ENCODE measurements at places on chromosomes 6 and 20.

- DNase-seq, result no peak
- no peak overlapping the region for H3K4me3 ChIP-seq
- H3K4me1 ChIP-seq, result no peaks in the 10 kb centered on the region
- H3K27me3 ChIP-seq, result no peaks in the 10 kb centered on the region
Measured at GRCh38 chr6:88611721-88612120, 351.7 kb downstream of the RNGTT start.

- H3K36me3 ChIP-seq, result peaks cover 30% of the 10 kb centered on the region
- H3K27me3 ChIP-seq, result no peaks in the 10 kb centered on the region
- DNase-seq, result no peak
Measured at GRCh38 chr20:4183361-4183760, 168.0 kb upstream of the RNF24 start.

GRCh38 chr6:167697316-167697715 lies 129.4 kb upstream of the AFDN start:
- H3K27me3 ChIP-seq, result peaks cover 13% of the 10 kb centered on the region
- H3K36me3 ChIP-seq, result no peaks in the 10 kb centered on the region
- no peak for DNase-seq
- no peak overlapping the region for H3K4me3 ChIP-seq
- H3K27ac ChIP-seq, result no peak overlapping the region
- peaks cover 35% of the 10 kb centered on the region for H3K4me1 ChIP-seq

DNA sequence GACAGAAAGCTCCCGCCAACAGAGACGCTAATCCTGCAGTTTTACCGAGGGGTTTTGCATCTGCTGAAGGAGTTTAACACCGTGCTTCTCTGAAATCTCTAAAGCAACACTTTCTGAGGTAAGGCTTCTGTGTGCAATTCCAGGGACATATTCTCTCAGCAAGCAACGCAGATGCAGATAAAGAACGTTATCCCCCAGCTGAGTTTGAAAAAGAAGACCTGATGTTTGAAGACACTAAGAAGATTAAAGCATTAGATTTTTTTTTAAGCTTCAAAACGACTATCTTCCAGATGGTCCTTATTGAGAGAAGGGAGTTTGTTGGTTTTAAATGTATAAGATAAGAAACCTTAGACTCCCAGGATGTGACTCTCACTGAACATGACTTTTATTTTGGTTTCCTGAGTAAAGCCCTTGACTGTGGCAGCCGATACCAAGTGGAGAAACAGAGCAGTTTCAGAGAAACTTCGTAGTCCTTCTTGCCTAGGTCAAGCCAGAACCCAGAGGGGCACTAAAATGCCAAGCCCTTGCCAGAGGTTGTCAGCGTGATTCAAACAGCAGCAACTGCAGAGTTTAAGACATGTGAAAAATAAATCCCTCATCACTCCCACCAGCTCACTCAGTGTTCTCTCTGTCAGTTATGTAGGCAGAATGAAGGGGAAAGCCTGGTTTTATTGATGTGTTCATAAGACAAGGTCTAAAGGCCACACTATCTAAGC lies 353.3 kb upstream of the CNR1 start:
- H3K4me3 ChIP-seq, result no peak overlapping the region
- H3K4me1 ChIP-seq, result no peaks in the 10 kb centered on the region
- H3K27ac ChIP-seq, result peak overlapping the region; percentile 32
- no peak for DNase-seq
- H3K36me3 ChIP-seq, result no peaks in the 10 kb centered on the region

- no peak for DNase-seq
- H3K4me1 ChIP-seq, result peaks cover 56% of the 10 kb centered on the region
- H3K36me3 ChIP-seq, result no peaks in the 10 kb centered on the region
- H3K27me3 ChIP-seq, result peaks cover 11% of the 10 kb centered on the region
- no peak overlapping the region for H3K27ac ChIP-seq
Measured at GRCh38 chr20:47789764-47790579, 4.7 kb upstream of the SULF2 start.

DNA sequence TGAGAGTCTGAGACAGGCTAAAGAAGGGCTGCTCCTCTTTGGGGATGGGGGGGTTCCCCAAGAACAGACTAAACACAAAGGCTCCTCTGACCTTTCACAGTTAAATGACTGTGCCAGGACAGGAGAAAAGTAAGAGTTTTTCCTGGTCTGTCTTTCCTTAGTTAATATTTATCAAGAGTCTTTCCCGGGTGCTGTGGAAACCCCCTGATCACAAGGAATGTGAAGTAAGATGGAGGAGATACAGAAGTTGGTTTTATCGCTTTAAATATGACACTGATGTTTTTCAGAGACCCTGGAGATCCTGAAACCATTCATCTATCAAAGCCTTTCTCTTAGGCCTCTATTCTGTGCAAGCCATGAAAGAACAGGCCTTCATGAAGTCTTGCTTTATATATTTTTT lies 105.8 kb downstream of the RNF144B start:
- DNase-seq, result no peak
- peaks cover 21% of the 10 kb centered on the region for H3K4me1 ChIP-seq
- H3K27me3 ChIP-seq, result no peaks in the 10 kb centered on the region
- H3K4me3 ChIP-seq, result no peak overlapping the region

GRCh38 chr20:35279040-35279439 lies 1.1 kb upstream of the MMP24OS start:
- DNase-seq, result no peak
- H3K27me3 ChIP-seq, result no peaks in the 10 kb centered on the region
- no peak overlapping the region for H3K27ac ChIP-seq
- H3K4me1 ChIP-seq, result peaks cover 23% of the 10 kb centered on the region

DNA sequence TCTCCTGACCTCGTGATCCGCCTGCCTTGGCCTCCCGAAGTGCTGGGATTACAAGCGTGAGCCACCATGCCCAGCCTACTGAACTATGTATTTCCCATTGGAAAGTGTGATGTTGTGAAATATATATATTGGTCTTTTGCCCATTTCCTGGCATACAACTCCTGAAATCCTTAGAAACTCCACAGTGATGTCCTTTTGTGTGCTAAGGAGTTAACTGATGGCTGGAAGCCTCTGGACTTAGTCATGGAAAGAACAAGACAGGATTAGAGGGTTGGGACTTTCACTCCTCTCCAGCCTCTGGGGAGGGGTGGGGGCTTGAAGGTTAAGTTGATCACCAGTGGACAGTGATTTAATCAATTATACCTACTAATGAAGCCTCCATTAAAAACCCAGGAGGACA lies 7.1 kb downstream of the PANK2 start:
- H3K4me3 ChIP-seq, result no peak overlapping the region
- H3K27me3 ChIP-seq, result no peaks in the 10 kb centered on the region
- peaks cover 48% of the 10 kb centered on the region for H3K4me1 ChIP-seq
- peaks cover 7% of the 10 kb centered on the region for H3K36me3 ChIP-seq
- no peak for DNase-seq
- H3K27ac ChIP-seq, result no peak overlapping the region

DNA sequence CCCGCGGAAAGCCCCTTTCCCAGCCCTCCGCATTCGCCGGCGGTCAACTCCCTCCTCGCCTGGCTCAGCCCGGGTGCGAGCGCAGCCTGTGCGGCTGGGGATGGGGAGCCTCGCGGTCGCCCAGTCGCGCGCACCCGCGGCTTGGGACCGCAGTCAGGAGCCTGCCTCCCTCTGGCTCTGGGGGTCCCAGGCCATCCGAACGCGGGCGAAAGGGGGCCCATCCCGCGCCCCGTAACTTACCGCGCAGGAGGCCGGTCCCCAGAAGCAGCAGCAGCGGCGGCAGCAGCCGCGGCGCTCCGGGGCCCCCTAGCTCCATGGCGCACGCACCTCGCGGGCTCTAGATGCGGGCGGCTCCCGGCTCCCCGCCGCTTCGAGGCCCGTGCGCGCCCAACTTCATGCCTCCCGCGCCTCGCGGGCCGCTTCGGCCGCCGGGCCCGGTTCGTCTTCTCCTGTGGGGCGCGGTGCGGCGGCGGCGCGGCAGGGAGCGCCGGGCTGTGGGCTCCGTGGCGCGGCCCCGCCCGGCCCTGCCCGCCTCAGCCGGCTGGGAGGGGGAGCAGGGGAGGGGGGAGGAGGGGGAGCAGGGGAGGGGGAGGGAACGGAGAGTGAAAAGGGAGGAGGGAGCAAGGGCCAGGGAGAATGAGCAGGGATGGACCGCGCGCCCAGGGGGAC lies at the start of gene CHRNA4:
Gene CHRNA4 (minus strand): TSS at position 500 of the 669 bp plus-strand sequence. CDS start 184 bp downstream, at position 316.
- DNase-seq, result no peak
- H3K36me3 ChIP-seq, result no peaks in the 10 kb centered on the region
- H3K4me3 ChIP-seq, result no peak within 1 kb of the TSS
- H3K4me1 ChIP-seq, result peaks cover 19% of the 10 kb centered on the region

Data from neural crest cell (in vitro differentiated cells).